Lung microvascular endothelial cell (primary cell): ENCODE measurements at places on chromosomes 12 and 14. TPM values are rescaled to one million over a fixed set of nuclear protein-coding genes. Genes with fewer than 3 reads are reported as not detected.

- DNase-seq = no peak
Measured at GRCh38 chr14:88163731-88164255, 158.9 kb downstream of the GPR65 start.

- DNase-seq = no peak
Measured at GRCh38 chr12:69360348-69360672, 767 bp downstream of the YEATS4 start.

GRCh38 chr12:68119724-68120211 lies 39.8 kb downstream of the IFNG start:
- DNase-seq = no peak

- no peak for DNase-seq
Measured at GRCh38 chr14:22152903-22153302, 436.1 kb downstream of the DAD1 start.

DNA sequence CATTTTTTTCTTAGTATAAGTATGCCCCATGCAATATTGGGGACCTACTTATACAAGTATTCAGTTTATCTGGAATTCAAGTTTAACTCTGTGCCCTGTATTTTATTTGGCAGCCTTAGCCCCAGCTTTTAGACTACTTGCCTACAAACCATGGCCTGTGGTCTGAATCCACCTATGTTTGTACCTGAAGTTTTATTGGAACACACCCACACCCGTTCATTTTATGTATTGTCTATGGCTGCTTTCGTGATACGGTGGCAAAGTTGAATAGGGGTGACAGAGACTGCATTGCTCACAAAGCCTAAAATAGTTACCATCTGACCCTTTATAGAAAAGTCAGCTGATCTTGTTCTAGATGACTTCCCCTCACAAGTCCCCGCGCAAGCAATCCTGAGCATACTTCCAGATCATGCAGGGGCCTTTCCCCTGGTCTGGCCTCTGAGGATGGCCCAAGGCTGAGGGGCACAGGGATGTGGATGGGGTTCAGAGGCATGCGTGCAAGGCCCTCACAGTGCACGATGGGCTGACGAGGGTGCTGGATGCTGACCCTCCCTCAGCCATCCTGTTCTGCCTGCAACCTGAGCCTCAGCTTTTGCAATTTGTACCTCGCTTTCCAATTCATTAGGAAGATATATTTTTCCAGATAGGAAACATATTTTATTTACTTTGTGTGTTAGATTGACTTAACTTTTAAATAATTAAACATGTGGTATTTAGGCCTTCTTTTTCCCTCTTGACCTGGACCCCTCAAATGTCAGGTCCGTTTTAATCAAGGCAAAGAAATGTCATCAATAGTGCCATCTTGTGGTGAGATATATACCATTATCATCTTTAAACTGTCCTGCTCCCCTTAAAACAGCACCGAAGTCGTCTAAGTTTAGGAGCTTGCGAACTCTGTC lies 527.3 kb upstream of the CCDC196 start:
- peak; percentile 44 for DNase-seq

GRCh38 chr12:124390442-124391097 lies 95.7 kb downstream of the RFLNA start:
- no peak for DNase-seq

DNA sequence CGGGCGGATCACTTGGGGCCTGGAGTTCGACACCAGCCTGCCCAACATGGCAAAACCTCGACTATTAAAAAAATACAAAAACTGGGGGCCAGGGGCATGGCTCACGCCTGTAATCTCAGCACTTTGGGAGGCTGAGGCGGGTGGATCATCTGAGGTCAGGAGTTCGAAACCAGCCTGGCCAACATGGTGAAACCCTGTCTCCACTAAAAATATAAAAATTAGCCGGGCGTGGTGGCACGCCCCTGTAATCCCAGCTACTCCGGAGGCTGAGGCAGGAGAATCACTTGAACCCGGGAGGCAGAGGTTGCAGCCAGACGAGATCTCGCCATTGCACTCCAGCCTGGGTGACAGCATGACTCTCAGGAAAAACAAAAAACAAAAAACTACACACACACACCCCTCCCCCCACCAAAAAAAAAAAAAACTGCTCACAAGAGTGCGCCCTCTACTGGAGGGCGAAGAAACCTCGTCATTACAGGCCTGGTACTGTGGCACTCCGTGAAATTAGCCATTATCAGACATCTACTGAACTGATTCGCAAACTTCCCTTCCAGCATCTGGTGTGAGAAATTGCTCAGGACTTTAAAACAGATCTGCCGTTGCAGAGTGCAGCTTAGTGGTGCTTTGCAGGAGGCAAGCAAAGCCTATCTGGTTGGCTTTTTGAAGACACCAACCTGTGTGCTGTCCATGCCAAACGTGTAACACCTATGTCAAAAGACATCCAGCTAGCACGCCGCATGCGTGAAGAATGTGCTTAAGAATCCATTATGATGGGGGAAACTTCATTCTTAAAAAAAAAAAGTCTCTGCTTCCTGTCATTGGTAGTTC lies 7.7 kb downstream of the PPP1R3E start:
- peak; percentile 72 for DNase-seq

DNA sequence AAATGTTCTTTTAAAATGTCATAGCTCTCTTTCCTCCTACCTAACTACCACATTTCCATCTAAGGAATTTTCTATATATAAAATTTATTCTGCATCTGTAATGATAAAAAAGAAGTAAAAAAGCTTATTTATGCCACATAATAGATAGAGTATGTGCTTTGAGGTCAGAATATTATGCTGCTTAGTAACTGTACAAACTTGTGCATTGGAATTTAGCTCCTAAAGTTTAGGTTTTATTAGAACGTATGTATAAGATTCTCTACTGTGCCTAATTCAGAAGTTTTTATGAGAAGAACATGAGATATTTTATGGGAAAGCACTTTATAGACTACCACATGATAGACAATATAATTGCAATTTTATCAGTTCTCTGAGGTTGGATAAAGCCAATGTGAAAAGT lies 384.6 kb downstream of the SLC16A7 start:
- no peak for DNase-seq

DNA sequence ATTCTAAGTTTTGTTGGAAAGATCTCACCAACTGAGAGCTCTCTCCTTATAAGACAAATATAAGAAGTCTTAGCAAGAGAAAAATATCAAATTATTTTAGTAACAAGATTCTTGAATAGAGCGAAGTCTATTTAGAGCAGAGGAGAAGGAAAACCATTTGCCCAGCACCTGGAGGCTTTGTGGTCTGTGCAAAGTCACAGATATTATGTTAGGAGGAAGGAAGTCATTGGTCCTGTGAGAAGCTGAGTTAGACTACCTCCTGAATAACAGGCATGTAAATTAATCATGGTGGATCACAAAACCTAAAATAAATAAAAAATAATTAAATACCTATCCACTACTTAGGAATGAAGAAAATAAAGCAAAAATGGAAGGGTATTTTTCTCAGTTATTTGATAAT lies 38.4 kb upstream of the ATXN7L3B start:
- DNase-seq = no peak

- peak; percentile 2 for DNase-seq
Measured at GRCh38 chr12:16063726-16064125, 152.6 kb downstream of the DERA start.

PTPN21 gene
- total RNA-seq = 2.8 and 5.2 TPM in 2 replicates

GRCh38 chr12:1518591-1519516 lies 75.5 kb downstream of the FBXL14 start:
- peak; percentile 14 for DNase-seq

DNA sequence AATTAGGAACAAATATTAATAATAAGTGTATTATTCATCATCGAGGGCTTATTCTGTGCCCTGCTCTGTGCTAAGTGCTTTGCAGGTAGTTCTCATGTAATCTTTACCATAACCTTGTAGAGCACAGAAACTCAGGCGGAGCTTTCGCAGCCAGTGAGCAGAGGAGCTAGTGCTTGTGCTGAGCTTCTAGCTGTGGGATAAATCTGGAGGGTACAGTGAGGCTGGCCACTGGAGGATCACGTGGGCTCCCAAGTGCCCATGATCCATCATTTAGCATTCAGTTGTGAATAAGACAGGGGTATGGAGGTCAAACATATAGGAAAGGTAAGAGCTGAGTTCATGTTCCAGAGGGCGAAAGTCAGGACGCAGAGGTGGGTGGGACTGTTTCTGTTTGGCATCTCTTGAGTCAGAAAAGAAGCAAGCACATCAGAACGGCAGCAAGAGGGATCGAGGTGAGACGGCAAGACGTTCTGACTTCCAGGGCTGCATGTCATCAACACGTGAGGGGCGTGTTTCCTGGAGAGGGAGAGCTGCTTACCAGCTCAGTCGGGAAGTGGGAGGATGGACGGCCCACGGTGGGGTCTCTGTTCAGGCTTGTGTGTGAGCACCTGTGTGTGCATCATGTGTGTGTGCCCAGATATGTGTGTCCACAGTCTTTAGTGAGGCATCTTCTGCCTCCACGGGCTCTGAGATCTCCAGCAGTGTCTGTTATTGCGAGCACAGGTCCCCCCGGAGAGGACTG lies 16.8 kb upstream of the KRT80 start:
- no peak for DNase-seq

DNA sequence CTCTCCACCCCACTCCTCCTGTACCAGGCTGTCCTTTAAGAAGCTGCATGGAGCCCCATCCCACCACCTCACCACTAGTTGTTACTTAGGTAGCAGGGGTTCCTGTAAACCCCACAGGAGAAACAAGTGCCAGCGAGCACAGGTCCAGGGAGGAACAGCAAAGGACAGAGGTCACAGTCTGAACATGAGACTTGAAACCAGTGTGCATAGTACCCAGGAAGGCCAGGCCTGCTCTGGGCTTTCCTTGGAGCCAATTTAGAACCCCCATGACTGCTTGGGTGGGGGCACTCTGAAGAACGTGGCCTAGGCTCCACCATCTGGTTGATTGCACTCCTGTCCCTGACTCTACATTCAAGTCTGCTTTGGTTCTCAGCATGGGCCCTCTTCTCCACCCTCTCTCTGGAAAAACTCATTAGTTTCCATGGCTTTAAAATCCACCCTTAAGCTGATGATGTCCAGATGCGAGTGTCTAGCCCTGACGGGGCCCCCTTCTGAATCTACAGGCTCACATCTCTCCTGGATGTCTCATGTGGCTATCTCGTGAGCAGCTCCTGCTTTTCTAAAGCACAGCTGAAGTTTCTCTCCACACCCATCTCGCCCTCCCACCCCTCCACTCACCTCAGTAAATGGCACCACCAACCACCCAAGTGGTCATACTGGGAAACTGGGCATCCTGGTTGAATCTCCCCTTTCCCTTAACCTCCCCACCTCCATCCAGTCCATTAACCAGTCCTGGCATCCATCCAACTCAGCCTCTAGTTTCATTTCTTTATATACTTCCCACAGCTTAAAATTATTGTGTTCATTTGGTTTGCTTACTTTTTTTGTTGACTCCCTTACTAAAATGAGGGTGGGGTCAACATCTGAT lies 8.4 kb downstream of the KRT3 start:
- no peak for DNase-seq

DNA sequence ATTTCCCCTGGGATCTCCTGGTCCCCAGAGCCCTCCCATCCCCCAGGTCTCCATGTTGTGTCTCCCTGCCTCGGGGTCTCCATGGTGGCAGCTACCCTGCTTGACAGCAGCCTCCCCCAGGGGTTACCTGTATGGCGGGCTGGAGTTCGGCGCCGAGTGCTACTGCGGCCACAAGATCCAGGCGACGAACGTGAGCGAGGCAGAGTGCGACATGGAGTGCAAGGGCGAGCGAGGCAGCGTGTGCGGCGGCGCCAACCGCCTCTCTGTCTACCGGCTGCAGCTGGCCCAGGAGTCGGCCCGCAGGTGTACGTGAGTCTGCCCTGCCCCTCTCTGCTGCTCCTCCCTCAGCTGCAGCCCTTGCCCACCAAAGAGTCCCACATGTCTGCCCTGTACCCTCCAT lies 80.9 kb downstream of the WSCD2 start:
- DNase-seq = no peak

DNA sequence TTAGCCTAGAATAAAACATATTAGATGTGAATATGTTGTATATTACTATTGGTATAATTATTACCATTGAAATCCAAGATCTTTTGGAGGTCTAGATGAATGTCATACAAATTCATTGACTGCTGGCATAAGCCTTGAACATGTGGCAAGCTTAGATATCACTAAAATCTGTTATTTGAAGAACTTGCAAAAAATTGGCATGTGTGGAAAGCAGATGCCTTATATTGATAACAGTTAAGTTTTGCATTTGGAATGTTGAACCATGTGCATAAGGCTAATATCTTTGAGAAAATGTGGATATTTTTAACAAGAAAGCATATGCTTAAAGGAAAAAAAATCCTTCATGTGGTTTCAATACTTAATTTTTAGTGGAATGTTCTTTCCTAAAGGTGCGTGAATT lies 203.6 kb upstream of the PRICKLE1 start:
- no peak for DNase-seq

- DNase-seq = no peak
Measured at GRCh38 chr12:114269153-114269552, 136.8 kb downstream of the TBX5 start.

COCH gene
- 0.99 and 1.5 TPM in 2 replicates for total RNA-seq

OTUB2 gene
- total RNA-seq = 0.40 and 0.44 TPM in 2 replicates

VRTN gene
- total RNA-seq = not detected in 2 replicates

DNA sequence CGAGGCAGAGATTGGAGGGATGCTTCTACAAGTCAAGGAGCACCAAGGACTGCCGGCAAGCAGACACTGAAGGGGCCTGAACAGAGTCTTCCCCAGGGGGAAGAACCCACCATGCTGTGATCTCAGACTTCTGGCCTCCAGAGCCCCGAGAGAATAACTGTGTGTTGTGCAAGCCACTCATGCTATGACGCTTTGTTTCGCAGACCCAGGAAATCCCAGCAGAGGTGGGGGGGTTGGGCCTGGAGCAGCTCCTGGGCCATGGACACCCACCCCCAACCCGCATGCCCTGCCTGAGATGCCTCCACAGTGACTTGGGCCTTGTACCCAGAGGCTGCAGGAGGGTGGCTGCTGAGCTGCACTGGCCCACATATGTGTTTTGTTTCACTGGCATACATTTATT lies 31.2 kb downstream of the ARL6IP4 start:
- no peak for DNase-seq

DNA sequence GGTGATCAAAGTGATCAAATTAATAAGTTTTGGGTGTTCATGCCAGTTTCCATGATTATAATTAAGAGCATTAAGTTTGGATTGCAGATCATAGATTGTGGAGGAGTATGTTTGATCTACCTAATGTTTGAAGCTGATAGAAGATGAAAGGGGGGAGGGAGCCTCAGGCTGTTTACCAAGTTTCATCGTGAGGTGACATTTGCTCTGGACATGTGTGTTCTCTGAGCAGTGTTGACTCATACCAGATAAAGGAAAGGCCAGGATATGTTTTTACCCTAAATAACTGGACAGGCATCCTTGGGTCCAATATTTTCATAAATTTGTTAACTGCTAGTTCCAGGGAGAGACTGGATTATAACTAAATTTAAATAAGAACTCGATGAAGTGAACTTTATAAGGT lies 3.5 kb upstream of the SEL1L start:
- DNase-seq = no peak

- no peak for DNase-seq
Measured at GRCh38 chr14:81523616-81524015, 10.0 kb downstream of the SEL1L start.

- DNase-seq = no peak
Measured at GRCh38 chr12:116529048-116529447, 30.1 kb upstream of the MAP1LC3B2 start.

DNA sequence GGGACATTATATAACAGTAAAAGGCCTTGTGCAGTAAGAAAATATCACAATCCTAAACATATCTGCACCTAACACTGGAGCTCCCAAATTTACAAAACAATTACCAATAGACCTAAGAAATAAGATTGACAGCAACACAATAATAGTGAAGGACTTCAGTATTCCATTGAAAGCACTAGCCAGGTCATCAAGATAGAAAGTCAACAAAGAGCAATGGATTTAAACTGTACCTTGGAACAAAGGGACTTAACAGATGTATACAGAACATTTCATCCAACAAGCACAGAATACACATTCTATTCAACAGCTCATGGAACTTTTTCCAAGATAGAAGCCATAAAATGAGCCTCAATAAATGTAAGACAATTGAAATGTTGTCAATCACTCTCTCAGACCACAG lies 209.5 kb upstream of the ARHGAP5 start:
- DNase-seq = no peak
